CD4-positive, alpha-beta T cell treated with Interleukin-4 for 4 hours (primary cell): ENCODE measurements at places on chromosomes 5 and 9.

DNA sequence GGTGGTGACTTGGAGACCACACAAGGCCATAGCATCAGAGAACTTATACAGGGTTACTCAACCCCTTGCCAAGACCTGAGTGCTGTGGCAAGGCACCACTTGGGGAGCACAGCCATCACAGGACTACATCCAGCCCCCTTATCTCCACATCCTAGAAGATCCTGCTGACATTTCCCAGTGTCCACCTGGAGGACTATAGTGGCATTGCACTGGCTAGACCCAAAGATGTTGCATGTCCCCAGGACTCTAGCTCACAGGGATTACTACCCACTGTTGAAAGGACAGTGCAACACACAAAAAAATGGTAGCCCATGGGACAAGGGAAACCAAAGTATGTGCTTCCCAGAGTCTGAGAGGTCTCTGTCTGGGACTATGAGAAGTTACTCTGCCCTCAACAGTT lies 411.1 kb upstream of the NUDT12 start:
- no peak for DNase-seq

- no peak for DNase-seq
These were observed 257.5 kb upstream of the PANK3 start for GRCh38 chr5:168836603-168837231.

- no peak for DNase-seq
These were observed 1.3 kb downstream of the PHYHD1 start for GRCh38 chr9:128921881-128922763.

DNA sequence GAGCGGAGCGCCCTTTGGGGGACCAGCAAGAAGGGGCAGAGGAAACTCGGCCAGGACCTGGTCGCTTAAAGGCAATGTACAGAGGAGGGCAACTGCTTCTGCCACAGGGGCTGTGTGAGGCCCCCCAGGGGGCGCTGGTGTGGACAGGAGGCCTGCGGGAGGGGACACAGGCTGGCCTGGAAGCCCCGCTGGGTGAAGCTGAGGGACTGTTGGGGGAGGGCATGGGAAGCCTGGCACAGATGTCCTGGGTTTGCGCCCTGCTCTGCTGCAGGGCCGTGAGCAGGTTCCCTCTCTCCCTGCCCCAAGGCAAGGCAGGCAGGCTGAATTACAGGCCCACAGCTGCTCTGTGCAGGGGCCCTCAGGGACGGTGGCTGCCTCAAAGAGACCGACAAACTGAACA lies 5.4 kb downstream of the MED22 start:
- DNase-seq = no peak

DNA sequence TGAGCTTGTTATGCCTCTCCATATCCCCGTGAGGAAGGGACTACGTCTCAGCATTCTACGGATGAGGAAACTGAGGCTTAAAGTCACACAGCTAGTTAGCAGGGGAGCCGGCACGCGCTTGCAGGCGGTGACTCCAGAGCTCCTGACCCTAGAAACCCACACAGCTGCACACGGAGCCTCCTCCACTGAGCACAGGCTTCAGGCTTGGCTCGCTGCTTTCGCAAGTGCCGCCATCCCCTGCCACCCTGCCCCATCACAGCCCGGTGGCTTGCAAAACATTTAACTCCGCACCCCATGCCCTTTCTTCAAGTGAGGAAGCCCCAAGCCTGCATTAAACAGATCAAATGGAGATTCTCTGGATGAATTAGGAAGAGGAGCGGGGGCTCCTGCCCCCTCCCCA lies 138.3 kb downstream of the HSD17B3 start:
- DNase-seq = no peak

GRCh38 chr9:130311408-130312140 lies 46.0 kb downstream of the HMCN2 start:
- DNase-seq = no peak

DNA sequence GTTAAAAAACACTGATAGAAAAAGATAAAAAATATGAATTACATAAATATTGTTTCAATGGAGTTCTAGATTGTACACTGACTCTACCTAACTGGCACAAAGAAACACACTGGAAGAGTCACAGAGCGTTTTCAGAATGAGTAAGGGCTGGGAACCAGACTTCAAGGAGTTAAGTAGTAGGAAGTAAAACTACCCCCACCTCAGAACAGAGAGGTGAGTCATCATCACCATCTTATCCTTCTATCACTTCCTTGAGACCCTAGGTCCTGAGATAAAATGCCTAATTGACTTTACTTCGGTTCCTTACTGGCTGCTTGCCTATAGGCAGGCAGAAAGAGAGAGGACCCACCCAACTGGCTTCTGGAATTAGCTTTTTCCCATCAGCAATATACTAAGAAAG lies 79.7 kb downstream of the ELAVL2 start:
- DNase-seq = no peak

DNA sequence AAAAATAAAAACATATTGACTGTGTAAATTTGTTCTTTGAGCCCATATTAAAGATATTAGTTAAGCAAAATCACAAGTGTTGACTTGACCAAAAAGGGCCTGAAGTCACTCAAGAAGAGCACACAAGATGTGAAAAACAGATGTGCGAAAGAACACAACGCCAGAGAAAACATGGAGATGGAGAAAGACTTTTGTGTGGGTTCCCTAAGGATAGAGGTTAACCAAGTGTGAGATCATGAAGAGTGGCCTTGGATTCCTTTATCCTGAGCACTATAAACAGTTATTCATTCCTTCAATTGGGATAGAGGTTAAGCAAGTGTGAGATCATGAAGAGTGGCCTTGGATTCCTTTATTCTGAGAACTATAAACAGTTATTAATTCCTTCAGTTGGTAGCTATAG lies 361.8 kb downstream of the CDH18 start:
- no peak for DNase-seq

- DNase-seq = no peak
These were observed 30.7 kb upstream of the MYOT start for GRCh38 chr5:137836997-137837396.

DNA sequence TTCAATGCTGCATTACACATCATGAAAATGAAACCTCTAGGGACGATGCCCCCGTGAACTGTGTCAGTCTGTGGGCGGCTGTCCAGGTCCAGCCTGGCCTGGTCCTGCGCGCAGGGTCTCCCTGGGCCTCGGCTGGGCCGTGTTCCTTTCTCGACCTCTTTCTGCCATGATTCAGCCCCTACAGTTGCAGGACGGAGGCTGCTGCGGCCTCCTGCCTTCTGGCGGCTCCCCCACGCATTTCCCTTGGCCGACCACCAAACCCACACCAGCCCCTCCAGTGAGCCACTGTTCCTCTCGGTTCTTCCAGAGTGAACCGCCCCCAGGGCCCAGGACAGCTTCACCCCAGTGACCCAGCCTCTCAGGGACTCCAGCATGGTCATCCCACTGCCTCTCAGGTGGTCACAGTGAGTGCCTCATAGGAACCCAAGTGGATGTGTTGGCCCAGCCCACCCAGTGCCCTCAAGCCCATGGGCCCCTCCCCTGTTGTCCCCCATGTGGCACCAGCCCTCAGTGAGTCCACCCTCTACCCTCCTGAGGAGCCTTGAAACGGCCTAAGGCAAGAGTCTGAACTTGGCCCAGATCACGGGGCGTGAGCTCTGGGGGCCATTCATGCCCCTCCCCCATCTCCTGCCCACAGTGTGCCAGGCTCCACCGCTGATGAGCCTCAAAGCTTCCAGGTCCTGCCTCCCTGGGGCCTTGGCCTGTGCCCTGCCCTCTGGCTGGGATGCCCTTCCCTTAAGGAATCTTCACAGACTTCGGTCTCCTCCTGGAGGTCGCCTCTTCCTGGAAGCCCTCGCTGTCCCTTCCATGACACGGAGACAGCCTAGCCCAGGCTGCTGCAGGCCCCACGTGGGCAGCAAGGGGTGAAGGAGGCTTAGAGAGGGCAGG lies 10.0 kb upstream of the CLIC3 start:
- DNase-seq = no peak

- no peak for DNase-seq
These were observed 19.0 kb downstream of the C9orf152 start for GRCh38 chr9:110188991-110189390.

- no peak for DNase-seq
These were observed 1.4 kb upstream of the ZNF79 start for GRCh38 chr9:127422787-127423186.

- DNase-seq = peak; percentile 2
These were observed 107.3 kb downstream of the ZDHHC21 start for GRCh38 chr9:14585730-14586473.

DNA sequence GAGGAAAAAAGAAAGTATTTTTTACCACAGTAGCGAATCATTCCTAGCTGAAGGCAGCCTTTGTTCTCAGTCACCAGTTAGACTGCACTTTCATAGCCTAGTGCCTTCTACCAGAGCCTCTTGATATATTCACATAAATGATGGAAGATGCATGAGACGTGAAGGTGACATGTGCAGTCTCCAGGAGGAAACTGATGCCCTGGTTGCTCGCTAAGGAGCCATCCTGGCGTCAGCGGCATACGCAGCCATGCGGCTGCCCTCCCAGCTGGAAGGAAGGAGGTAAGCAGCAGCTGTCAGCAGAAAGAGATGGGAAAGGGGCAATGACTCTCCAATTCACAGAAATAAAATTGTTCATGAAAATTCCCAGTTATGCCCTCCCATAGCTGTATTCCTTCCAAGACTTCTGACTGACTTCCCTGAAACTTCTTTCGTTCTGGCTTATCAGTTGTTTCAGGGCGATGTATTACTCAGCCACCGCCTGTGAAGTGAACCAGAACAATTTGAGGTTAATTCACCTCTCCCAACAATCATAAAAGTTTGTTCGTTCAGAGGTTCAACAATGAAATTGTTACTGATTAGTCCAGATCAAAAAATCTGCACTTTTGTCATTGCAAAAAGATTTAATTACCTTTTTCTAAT lies 331.2 kb downstream of the NR2F1-AS1 start:
- no peak for DNase-seq

- DNase-seq = no peak
These were observed 105.9 kb upstream of the DAP start for GRCh38 chr5:10866913-10867312.

DNA sequence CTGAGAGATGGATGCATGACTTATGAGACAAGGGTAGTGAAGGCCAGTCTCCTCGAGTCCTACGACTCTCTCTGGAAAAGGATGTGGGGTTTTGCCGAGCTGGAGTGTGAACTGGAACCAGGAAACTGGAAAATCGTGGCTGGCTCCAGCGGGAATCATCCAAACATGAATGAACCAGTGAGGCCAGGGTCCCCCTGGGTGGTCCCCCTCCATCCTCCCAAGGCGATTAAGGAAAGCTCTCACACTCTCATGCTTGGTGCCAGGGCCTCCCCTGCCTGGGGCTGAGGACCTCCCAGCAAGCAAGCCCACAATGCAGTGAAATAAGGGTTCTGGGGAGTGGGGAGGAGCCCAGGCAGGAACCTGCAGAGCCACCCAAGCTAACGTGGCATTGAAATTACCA lies 9.6 kb upstream of the AMBP start:
- DNase-seq = no peak

DNA sequence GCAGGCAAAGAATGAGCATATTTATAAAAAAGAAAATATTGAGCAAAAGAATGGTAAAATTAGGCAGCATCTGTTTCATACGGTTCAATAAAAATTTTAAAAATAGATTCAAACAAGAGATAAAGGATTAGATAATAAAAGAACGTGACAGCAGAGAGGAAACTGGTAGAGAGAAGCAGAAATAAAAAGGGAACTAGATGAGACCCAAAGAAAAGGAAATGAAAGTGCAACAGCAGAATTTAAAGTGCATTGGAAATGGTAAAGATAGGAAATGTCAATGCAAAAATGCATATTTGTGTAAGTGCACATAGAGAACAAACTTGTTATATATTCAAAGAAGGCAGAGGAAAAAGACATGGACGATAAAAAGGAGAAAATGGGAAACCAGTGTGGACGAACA lies 70.2 kb downstream of the SUSD1 start:
- no peak for DNase-seq

- DNase-seq = no peak
These were observed 93.7 kb upstream of the IL6ST start for GRCh38 chr5:56088431-56088949.

GRCh38 chr9:95502248-95502647 lies 14.5 kb downstream of the PTCH1 start:
- no peak for DNase-seq

DNA sequence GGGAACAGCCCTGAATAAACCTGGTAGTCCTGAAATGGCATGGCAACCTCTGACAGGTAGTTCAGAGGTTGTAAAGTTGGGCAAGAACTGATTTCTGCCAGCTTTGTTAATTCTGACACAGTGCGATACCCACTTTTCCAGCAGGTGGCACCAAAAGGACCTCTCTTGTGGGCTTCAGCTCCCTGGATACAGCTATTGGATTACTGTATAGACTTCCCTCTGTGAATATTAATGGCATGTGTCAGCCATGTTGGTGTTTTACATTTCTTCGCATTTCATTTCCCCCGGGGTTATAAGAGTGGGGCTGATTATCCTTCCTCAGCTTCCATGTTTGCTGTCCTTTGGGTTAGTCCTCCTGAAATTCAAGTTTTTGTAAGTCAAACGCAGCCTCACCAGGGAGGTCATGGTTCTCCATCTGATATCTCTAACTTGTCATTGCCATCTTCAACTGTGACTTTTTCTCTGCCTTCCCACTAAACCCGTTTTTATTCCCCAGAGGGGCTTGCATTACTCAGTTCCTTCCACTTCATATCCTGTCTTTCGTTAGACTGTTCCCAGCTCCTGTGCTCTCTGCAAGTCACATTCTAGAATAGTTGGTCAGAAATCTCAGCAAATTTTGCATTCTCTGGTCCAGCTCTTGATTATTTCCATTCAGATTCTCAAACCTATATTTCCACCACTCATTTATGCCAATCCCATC lies 135.6 kb downstream of the LIFR start:
- peak; percentile 24 for DNase-seq

- DNase-seq = no peak
These were observed 244.2 kb downstream of the EBF1 start for GRCh38 chr5:158855510-158855909.

GRCh38 chr5:143966280-143966679 lies 154.3 kb downstream of the HMHB1 start:
- no peak for DNase-seq

- no peak for DNase-seq
These were observed 63.6 kb upstream of the JAK2 start for GRCh38 chr9:4921449-4921848.

DNA sequence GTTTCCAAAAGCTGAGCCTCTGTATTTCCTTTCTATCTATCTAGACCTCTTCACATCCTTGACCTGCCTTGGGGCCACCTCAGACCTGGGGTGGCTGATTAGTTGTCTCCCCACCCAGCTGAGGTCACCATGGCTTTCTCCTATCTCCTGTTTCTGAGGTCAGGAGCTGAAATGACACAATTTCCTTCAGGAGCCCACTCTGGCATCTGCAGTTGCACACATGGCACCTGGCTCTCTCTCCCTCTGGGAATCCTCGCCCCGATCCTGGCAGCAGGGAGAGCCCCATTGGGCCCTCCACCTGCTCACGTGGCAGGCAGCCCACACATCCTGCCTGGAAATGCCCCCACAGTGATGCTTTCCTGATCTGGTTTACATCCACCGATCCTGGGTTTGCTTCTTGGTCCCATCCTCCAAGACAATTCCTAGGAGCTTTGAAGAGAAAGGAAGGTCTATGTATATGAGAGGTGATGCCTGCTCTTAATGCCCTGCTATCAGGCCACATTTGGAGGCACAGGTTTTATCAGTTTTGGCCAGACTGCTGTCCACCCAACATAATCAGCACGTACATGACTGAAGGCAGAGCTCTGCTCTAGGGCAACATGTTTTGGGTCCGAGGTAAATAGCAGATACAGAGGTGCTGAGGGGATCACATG lies 53.7 kb downstream of the MARCHF3 start:
- no peak for DNase-seq

GRCh38 chr9:14932231-14932630 lies 22.0 kb upstream of the FREM1 start:
- DNase-seq = no peak
